ENCODE measurements at places on chromosomes 5 and 9. TPM values are rescaled to one million over a fixed set of nuclear protein-coding genes. Genes with fewer than 3 reads are reported as not detected.

DNA sequence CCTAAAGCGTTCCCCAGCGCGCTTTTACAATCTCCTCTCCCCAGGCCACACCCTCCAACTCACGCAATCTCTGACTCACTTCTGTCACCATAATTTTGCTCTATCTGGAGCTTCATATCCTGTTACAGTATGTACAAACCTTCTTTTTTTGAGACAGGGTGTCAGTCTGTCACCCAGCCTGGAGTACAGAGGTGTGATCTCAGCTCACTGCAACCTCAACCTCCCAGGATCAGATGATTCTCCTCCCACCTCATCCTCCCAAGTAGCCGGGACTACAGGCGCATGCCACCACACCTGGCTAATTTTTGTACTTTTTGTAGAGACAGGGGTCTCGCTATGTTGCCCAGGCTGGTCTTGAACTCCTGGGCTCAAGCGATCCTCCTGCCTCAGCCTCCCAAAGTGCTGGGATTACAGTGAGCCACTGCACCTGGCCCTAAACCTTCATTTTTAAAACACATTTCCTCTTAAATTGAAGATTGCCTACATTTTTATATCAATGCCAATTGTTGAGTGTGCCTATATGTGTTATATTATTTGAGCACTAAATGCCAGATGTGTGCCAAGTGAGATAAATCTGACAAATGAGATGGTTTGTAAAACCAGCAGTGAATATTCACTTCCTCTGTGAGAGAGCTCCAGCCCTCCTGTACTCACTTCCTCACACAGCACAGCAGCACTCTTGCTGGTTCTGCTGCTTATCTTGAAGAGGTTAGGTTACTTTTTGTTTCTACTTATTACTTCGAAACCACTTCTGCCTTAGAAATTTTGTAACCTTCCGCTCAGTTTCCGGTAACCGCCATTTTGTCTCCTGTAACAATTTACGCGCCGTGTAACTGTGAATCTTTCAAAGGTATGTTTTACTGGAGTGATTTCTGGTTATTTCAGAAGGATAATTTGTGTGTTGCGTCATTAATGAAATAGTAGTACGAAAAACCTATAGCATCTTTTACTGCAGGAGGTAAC is 57.9 kb downstream of the DOCK8 start:
- no peak for DNase-seq
- H3K4me3 ChIP-seq, result peak overlapping the region; percentile 0
- H3K4me1 ChIP-seq, result no peaks in the 10 kb centered on the region
- H3K27me3 ChIP-seq, result no peaks in the 10 kb centered on the region
- H3K36me3 ChIP-seq, result no peaks in the 10 kb centered on the region
- no peak overlapping the region for H3K27ac ChIP-seq

- DNase-seq, result no peak
- no peak overlapping the region for H3K27ac ChIP-seq
- H3K4me3 ChIP-seq, result no peak overlapping the region
- no peaks in the 10 kb centered on the region for H3K36me3 ChIP-seq
- no peaks in the 10 kb centered on the region for H3K27me3 ChIP-seq
Measured at GRCh38 chr9:76323490-76323889, 70.7 kb downstream of the RFK start.

GRCh38 chr5:31161781-31162181 is 31.7 kb upstream of the CDH6 start:
- H3K27ac ChIP-seq, result no peak overlapping the region
- H3K4me1 ChIP-seq, result no peaks in the 10 kb centered on the region
- no peak for DNase-seq
- no peak overlapping the region for H3K4me3 ChIP-seq
- H3K27me3 ChIP-seq, result no peaks in the 10 kb centered on the region

- H3K27me3 ChIP-seq, result no peaks in the 10 kb centered on the region
- no peak overlapping the region for H3K27ac ChIP-seq
- H3K36me3 ChIP-seq, result no peaks in the 10 kb centered on the region
- H3K4me1 ChIP-seq, result no peaks in the 10 kb centered on the region
- no peak for DNase-seq
- H3K4me3 ChIP-seq, result no peak overlapping the region
Measured at GRCh38 chr5:10030219-10030831, 219.4 kb downstream of the ATPSCKMT start.

DNA sequence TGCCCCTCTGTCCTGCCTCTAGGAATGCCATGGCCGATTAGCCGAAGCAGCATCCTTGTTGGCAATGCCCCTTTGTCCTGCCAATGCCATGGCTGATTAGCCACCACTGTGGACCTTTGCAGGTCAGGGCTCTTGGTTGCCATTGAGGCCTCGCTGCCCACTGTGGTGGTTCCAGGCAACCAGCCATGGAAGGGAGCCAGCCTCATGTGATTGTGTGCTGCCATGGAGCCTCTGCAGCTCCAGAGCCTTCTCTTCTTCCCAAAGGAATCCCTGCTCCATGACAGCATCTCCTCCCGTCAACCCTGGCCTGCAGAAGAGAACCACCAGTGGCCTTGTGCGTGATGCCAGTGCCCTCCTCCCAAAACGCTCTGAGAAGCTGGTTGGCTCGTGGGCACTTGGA is 187.0 kb downstream of the CACNA1B start:
- DNase-seq, result no peak
- no peak overlapping the region for H3K27ac ChIP-seq
- no peaks in the 10 kb centered on the region for H3K36me3 ChIP-seq
- H3K4me1 ChIP-seq, result no peaks in the 10 kb centered on the region
- peaks cover 6% of the 10 kb centered on the region for H3K27me3 ChIP-seq

GRCh38 chr5:98639274-98639673 is 134.2 kb upstream of the RGMB start:
- no peak overlapping the region for H3K4me3 ChIP-seq
- H3K36me3 ChIP-seq, result no peaks in the 10 kb centered on the region
- H3K4me1 ChIP-seq, result no peaks in the 10 kb centered on the region
- H3K27ac ChIP-seq, result no peak overlapping the region
- H3K27me3 ChIP-seq, result no peaks in the 10 kb centered on the region

CCL27 gene
- 0.25 TPM for total RNA-seq

GABRA6 gene
- not detected for total RNA-seq
